ENCODE measurements at places on chromosomes 4 and X. TPM values are rescaled to one million over a fixed set of nuclear protein-coding genes. Genes with fewer than 3 reads are reported as not detected.

The TACR3 gene
- total RNA-seq = not detected

The GALNTL6 gene
- not detected for total RNA-seq

The ABCD1 gene
- 9.5 TPM for total RNA-seq

The WDFY3 gene
- total RNA-seq = 129 TPM

The HTRA3 gene
- total RNA-seq = 6.5 TPM

The GPRASP1 gene
- total RNA-seq = 1.1 TPM

The TCEAL2 gene
- not detected for total RNA-seq

The DCAF16 gene
- 27.7 TPM for total RNA-seq

The FREM3 gene
- total RNA-seq = 0.18 TPM

Measured in pulmonary artery endothelial cell (primary cell).